ENCODE measurements at places on chromosomes 1 and 21.

DNA sequence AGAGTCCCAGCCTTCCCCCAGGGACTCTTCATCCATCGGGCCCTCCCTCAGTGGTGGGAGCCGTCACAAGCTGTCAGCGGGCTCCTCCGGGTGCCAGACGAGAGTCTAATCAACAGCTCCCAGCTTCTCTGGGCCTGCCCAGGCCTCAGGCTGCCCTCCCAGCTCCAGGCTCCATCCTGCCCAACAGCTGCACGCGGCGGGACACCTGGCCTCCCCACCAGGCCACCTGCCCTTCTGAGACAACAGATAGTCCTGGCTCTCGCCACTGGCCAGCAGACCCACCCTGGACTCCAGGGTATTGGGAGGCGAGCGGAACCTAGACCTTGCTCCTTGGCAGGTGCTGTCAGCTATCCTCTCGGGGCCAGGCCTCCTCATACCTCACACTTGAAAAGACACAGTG is 3.1 kb downstream of the WNT4 start:
- no peak for DNase-seq

- DNase-seq: peak; percentile 95
Observed at GRCh38 chr21:35294231-35294898, 245.3 kb upstream of the RUNX1 start.

GRCh38 chr21:27674041-27674615 is 707.2 kb upstream of the ADAMTS5 start:
- no peak for DNase-seq

DNA sequence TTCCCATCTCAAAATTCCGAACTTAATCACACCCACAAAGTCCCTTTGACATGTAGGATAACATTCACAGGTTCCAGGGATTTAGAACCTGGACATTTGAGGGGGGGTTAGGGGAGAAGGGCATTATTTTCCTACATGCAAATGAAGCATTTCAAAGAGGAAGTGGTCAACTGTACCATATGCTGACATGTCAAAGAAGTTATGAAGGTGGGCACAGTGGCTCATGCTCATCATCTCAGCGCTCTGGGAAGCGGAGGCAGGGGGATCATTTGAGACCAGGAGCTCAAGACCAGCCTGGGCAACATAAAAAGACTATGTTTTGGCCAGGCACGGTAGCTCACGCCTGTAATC is 35.7 kb downstream of the PTP4A2 start:
- DNase-seq: no peak

GRCh38 chr1:57341721-57342120 is 82.1 kb downstream of the DAB1 start:
- DNase-seq: no peak

- peak; percentile 82 for DNase-seq
Observed at GRCh38 chr1:22780696-22781095, 70.1 kb downstream of the EPHB2 start.

GRCh38 chr1:12016182-12016581 is 3.1 kb upstream of the MIIP start:
- DNase-seq: no peak

DNA sequence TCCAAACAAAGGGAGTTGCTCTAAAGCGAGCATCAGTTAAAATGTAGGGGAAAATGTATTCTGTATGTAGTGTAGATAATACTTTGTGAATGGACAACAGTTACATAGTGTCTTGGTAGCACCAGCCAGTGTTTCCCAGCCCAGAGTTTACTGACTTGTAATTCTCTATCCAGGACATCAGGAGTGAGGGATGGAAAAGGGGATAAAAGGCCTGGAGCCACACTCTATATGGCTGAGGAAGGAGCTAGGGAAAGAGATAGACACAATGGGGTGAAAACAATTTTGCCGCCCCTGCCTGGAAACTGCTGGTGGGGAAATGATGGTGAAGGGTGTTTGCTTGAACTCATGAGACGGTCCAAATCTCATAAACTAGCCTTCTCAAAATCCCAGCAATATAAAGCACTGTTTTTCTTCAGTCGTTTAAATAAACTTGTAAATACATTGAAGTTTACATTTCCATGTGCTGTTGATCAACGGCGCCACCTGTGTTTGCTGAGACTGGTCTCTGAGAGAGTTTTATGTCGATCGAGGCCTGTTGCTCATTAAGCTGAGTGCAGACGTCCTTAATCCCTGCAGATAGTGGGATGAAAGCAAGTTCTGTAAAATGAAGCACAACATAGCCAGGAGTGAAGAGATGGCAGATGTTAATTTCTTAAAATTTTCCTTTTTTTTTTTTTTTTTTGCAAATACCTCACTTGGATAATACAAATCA is 27.9 kb upstream of the AGO1 start:
- no peak for DNase-seq

DNA sequence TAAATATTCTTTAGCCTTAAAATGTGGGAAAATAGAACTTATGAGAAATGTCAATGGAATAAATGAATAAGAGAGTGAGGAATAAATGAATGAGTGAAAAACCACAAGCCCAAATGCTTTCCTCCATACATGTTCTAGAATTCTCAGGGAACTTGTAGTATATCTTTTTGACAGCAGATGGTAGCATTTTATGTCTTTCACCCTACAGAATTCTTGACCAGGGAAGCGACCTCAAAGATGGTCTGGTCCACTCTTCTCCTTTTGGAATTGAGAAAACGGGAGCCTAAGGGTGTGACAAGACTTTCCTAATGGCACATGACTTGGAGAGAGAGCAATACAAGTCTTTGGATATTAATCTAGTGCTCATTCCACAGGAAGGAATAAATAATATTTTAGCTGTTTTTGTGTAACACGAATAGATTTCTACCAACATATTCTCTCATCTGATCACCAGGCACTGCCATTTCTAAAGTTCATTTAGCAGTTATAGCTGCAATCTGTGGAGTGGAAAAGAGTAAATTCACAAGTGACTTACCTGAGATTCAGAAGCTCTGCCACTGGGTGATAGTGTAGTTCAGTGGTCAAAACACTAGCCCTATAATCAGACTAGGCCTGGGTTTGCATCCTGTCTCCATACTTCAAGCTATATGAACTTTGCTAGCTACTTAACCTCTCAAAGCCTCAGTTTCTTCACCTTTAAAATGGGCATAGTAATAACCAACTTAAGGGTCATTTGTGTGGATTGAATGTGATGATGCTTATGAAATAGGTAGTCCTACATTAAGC is 15.0 kb upstream of the F5 start:
- no peak for DNase-seq

DNA sequence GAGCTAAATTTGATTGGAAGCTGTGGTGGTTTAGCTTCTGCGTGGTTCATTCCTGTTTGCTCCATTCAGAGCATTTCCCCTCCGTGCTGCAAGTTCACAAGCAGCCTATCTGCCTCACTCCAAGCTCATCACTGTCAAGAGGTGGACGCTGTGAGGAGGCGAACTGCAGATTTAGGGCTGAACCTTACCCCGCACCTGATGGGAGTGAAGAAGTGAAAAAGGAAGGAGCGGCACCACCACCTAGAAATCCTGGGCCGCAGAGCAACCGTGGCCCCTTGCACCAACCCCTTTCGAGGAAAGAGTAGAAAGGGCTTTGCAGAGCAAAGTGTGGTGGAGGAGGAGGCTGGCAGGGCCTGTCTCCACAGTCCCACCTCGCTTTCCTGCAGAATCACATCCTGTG is 117.4 kb downstream of the IER5 start:
- no peak for DNase-seq

GRCh38 chr1:229150518-229150917 is 120.4 kb upstream of the RAB4A start:
- DNase-seq: no peak

- DNase-seq: peak; percentile 62
Observed at GRCh38 chr1:178945763-178946266, 74.9 kb upstream of the ANGPTL1 start.

- no peak for DNase-seq
Observed at GRCh38 chr1:12598974-12599373, 19.0 kb downstream of the DHRS3 start.

DNA sequence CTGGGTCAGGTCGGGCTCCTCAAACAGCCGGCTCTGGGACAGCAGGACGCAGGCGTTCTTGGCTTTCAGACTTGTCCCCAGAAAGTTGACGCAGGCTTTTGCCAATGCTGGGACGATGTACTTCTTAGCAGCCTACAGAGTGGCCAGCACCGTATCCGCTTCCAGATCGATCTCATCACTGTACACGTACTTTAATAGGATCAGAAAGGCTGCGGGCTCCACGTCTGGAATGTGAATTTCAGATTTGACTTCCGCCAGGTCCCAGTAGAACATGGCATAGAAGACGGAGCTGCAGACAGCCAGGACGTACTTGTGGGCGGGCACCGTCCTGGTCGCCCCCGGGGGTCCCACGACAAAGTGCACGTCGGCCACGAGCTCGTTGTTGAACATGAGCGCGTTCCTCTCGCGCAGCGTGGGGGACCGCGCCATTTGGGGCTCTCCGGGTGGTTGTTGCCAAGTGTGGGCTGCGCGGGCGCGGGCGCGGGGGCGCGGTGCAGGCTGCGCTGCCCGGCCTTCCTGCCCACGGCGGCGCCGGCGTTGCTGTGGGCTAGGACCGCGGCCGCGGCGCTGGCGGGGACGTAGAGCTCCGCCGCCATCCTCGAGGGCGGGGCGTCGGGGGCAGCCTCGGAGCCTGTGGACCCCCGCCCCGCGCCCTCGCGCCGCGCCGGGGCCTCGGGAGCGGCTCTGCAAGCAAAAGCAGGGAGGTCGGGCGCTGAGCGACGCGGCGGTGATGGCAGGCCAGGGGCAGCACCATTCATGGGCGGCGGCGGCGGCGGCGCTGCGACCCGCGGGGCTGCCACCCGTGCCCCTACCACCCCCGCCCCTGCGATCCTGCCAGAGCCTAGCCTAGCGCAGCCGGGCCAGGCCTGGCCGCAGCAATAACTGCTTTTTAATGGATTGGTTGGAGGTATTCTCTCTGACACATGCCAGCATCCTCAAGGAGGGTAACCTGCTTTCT is 10.6 kb downstream of the CNR2 start:
- no peak for DNase-seq

GRCh38 chr1:57353654-57354053 is 70.2 kb downstream of the DAB1 start:
- DNase-seq: no peak

DNA sequence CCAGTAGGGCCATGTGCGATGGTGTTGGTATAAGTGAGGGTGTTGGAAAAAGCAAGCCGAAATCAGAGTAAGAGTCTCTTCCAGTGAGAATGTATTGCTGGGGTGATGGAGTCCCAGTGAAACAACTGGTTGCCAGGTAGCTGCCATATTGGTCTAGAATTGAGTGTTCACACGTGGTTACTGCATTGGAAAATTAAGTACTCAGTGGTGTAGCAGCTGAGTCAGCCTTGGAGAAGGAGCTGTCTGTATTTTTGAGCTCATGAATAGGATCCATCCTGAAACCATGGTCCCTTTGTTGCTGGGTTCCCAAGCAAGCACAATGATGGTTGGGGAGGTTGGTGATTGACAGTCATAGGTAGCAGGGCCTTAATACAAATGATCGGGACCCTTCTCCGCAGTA is 235.3 kb downstream of the DYRK1A start:
- no peak for DNase-seq

GRCh38 chr1:117110774-117111173 is 10.8 kb downstream of the TRIM45 start:
- no peak for DNase-seq

DNA sequence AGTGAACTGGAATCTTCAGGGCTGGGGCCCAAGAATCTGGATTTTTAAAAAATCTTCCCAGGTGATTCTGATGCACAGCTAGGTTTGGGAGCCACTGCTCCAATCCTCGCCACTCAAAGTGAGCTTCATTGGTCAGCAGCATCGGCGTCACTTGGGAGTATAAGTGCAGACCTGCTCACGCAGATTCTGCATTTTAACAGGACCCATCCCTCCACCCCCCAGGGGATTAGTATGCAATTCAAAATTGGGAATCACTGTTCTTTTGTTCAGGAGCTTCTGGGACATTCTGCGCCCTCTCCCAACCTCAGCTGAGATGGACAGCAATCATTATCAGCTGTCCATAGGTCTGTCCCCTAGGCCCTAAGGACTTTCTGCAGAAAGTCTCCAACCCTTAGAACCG is 53.5 kb downstream of the LGR6 start:
- peak; percentile 37 for DNase-seq

GRCh38 chr1:223253916-223254315 is 110.1 kb downstream of the SUSD4 start:
- DNase-seq: no peak

DNA sequence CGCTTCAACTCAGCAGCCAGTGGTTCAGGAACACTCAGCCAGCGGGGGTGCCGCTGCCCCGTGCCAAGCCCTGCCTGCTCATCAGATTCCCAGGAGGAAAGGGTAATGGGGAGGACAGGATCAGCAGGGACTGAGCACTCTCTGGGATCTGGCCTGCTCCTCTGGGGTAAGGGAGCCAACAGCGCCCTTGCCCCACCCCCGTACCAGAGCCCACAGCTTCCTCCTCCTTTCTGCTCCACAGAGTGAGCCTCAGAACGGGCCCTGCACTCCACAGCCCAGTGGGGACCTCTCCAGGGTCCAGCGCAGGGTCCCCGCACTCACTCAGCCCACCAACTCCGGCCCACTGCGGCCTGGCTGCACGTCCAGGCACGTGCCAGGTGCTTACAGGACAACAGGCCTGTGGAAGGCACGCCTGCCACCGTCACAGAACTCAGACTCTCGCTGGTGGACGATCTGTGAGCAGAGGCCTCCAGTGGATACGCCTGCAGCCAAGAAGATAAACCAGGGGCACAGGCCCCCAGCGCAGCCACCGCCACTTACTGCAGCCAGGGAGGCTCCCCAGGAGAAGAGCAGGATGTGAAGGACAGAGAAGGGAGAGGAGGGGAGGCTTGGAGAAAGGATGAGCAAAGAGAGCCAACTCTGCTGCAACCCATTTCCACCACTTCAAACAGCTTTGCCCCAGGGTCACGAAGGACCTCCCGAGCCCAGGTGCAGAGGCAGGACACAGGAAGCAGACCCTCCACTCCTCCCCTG is 2.1 kb downstream of the MEGF6 start:
- no peak for DNase-seq

GRCh38 chr1:201038186-201038876 is 14.8 kb upstream of the KIF21B start:
- DNase-seq: no peak

GRCh38 chr1:206521694-206522402 is 14.5 kb downstream of the RASSF5 start:
- no peak for DNase-seq

DNA sequence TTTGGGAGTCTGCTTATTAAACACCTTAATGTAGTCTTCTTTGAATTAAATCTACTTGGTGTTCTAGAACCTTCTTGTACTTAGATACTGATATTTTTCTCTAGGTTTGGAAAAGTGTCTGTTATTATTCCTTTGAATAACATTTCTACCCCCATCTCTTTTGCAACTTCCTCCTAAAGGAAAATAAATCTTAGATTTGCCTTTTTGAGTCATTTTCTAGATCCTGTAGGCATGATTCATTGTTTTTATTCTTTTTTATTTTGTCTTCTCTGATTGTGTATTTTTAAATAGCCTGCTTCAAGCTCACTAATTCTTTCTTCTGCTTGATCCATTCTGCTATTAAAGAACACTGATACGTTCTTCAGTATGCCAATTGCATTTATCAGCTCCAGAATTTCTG is 155.9 kb upstream of the NEGR1 start:
- no peak for DNase-seq

GRCh38 chr1:212595787-212596714 is 12.5 kb upstream of the ATF3 start:
- peak; percentile 81 for DNase-seq

Measured in islet precursor cell (in vitro differentiated cells).